Stimulated activated CD8-positive, alpha-beta memory T cell treated with anti-CD3 and anti-CD28 coated beads, Interleukin-12 subunit alpha, Interleukin-12 subunit beta, amount 100 ng/mL, for 4 hours (primary cell): ENCODE measurements at places on chromosomes 2 and 18.

DNA sequence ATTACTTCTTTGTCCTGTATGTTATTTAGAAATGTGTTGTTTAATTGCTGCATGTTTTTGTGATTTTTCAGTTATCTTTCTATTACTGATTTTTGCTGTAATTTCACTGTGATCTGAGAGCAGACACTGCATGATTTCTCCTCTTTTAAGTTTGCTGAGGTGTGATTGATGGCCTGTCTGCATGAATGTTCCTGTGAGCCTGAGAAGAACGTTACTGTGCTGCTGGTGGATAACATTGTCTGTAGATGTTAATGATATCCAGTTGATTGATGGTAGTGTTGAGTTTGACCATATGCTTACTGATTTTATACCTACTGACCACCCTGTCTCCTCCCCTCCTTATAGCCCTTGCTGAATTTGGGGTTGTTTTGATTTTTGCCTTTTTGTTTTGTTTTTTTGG, 37.4 kb upstream of the KCNG2 start:
- DNase-seq: no peak

- DNase-seq: no peak
These were observed 138.7 kb downstream of the RAB3GAP1 start for GRCh38 chr2:135190799-135191198.

- no peak for DNase-seq
These were observed 19.5 kb upstream of the PUM2 start for GRCh38 chr2:20370191-20370590.

GRCh38 chr2:238401551-238401950, 25.2 kb upstream of the ASB1 start:
- no peak for DNase-seq

GRCh38 chr2:232228332-232228731, 150.2 kb upstream of the ALPP start:
- DNase-seq: no peak

DNA sequence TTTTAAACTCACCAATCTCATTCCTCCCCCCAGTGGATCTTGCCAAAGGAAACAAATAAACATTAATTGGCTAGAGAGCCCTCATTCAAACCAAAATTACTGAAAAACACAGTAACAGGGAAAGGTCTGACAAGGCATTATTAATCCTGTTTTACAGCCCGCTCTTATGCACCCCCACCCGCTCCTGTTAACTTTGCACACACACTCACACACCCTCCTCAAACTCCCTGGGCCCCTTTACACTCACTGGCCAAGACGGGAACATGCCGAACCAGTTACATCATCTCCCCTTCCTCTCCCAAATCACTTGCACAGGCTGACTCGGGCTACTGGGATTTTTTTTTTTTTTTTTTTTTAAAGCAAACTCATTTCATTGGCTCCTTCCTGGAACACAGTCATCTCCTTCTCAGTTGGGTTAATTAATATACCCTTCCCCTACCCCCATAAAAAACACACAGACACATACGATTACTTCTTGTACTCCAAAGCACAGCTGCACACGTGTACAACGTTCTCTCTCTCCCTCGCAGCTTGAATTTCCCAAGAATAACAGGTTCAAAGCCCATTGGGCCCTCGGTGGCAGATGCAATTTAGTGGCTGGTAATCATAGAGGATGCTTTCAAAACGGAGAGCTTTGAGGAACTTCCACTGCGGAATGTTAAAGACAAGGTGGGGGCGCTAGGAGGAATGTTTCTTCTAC, 31.8 kb downstream of the KLF7 start:
- no peak for DNase-seq
